ENCODE measurements at places on chromosomes 3 and 15.

GRCh38 chr3:187920913-187921312 is 175.6 kb upstream of the BCL6 start:
- no peak for DNase-seq

- no peak for DNase-seq
These were observed 28.8 kb upstream of the TMEM115 start for GRCh38 chr3:50388016-50388719.

DNA sequence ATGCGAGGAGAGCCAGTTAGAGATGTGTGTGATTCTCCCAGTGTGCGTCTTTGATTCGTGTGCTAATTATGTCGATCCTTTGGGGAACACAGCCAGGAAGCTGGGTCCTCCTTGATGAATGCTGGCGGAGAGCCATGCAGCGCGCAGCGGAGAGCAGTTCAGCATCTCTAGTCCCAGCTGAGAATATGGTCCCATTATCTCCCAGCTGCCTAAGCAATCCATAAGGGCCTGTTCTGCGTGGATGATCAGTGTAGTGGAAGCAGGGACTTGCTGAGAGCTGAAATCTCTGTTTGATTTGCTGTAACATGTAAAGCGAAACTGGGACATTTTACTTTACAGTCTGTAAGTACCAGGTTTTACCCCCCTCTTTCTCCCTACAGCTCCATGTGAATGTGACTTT is 412.7 kb downstream of the CNTN4 start:
- no peak for DNase-seq

DNA sequence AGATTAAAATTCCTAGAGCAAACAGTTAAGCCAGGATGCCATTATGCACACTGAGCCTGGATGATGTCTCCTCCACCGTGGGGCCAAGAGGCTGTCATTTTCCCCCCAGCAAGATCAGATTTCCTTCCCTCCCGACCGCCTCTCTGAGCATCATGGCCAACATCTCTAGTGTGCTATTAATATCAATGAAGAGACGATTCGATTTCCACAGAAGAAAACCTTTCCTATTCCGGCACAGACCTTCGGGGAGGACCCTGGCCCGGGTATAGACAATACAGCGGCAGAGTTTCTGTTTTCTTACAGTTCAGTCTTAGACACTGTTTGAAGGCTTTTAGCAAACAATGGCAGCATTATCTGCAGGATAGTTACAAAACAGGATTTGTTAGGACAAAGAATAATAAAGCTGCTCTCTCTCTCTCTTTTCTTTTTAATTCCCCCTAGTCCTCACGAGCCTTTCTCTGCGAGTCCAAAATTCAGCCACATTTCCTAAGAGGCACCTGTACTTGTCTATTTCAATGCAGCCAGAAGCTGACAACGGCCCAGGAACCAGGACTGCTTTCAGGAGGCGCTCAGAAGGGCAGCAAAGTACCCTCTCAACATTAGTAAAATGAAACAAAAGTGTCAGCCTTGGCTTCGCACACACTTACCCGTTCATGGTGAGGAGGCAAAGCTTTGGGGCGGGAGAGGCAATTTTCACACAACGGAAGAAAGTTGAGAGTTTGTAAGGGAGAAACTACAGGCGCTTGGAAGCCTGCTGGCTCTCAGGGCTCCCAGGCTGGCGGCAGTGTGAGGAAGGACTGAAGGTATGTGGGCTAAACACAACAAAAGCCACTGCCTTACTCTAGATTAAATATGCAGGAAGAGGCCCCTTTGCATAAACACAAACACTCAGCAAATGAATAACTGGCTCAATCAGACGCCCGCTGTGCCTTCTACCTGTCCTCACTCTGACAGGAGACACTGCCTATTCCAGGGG is 278.0 kb downstream of the FOXP1 start:
- no peak for DNase-seq

- peak; percentile 14 for DNase-seq
These were observed 148.4 kb downstream of the B3GALNT1 start for GRCh38 chr3:160956785-160957184.

GRCh38 chr3:137035631-137036030 is 77.8 kb downstream of the IL20RB start:
- DNase-seq: no peak

DNA sequence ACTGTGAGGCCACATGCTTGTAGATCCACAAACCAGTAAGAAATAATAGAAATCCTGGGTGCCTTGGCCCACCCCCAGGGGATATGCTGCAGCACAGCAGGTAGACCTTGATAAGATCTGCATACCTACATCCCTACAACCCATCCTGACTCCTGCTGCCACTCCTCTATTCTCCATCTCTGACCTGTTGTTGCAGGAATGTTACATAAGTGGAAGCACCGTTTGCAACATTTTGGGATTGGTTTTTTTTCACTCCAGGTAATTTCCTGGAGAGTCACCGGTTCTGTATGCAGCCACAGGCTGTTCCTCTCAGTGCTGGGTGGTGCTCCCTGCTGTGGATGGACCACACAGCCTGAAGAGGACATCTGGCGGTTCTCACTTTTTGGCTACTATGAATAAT is 16.1 kb upstream of the CSPG5 start:
- DNase-seq: no peak

DNA sequence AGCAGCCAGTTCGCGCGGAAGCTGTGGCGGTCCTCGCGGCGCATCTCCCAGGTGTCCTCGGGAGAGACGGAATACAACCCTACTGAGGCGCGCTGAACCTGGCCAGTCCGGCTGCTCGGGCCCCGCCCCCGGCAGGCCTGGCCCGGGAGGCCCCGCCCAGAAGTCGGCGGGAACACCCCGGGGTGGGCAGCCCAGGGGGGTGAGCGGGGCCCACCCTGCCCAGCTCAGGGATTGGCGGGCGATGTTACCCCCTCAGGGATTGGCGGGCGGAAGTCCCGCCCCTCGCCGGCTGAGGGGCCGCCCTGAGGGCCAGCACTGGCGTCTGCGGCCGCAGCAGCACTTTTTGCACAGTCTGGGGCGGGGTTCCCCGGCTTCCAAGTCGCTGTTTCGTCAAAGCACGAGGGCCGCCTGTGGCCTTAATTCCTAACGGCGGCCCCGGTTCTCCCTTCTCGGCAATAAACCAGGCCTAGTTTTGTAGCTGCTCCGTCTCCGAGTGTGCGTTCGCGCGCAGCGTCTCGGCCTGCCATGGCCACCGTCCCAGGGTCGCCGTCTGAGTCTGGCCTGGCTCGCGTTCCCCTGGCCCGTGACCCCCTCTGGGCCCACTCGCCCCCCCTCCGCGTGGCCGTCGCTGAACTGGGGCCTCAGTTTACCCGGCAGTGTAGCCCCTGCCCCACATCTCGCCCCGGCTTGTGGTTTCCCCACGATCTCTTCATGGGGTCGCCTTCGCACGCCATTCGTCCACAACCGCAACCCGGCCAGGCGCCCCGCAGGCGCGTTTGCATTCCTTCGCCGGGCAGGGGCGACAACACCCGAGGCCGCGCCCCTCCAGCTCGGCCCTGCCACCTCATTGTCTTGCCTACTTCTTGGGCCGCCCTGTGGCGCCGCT is 30.0 kb downstream of the NBEAL2 start:
- peak; percentile 73 for DNase-seq

- no peak for DNase-seq
These were observed 12.5 kb downstream of the EPB42 start for GRCh38 chr15:43208052-43209002.
